ENCODE measurements at places on chromosomes 3 and 15.

GRCh38 chr15:79431636-79432344 lies at the start of gene MINAR1:
Gene MINAR1, plus strand, starts transcription at chr15:79432336. Its CDS starts 23,812 bp downstream, at chr15:79456148.
- DNase-seq, result peak; percentile 53

GRCh38 chr15:84899750-84900149 lies 15.3 kb downstream of the SLC28A1 start:
- DNase-seq, result no peak

- no peak for DNase-seq
Measured at GRCh38 chr3:161351330-161351729, 20.0 kb downstream of the SPTSSB start.

- DNase-seq, result no peak
Measured at GRCh38 chr15:69323893-69324430, 25.2 kb downstream of the PAQR5 start.

- DNase-seq, result no peak
Measured at GRCh38 chr3:129607391-129608068, 1.1 kb upstream of the PLXND1 start.

GRCh38 chr3:87207460-87207859 lies 19.6 kb upstream of the CHMP2B start:
- peak; percentile 57 for DNase-seq

GRCh38 chr3:64188810-64189560 lies 36.3 kb downstream of the PRICKLE2 start:
- DNase-seq, result peak; percentile 96

- no peak for DNase-seq
Measured at GRCh38 chr3:52925405-52926313, 28.3 kb upstream of the STIMATE start.

DNA sequence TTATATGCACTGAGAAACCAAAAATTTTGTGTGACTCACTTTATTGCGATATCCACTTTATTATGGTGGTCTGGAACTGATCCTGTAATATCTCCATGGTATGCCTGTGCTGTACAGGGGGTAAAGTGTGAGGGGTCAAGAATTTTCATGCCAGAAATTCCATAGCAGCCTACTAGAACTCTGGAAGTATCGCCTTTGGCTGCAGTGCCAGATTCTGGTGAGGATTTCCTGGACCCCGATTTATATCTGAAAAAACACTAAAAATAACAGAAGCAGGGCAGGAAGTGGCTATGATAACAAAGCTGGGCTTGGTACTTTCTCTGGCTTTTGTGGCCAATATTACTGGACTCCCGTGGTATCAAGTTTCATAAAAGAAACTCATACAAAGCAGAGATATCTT lies 36.4 kb downstream of the CCDC80 start:
- DNase-seq, result peak; percentile 90

DNA sequence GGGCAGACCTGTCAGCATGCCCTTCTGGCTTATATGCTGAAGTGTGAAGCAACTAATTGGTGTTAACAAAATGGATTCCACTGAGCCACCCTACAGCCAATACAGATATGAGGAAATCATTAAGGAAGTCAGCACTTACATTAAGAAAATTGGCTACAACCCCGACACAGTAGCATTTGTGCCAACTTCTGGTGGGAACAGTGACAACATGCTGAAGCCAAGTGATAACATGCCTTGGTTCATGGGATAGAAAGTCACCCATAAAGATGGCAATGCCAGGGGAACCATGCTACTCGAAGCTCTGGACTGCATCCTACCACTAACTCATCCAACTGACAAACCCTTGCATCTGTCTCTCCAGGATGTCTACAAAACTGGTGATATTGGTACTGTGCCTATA lies 9.4 kb downstream of the PIK3CB start:
- DNase-seq, result no peak

DNA sequence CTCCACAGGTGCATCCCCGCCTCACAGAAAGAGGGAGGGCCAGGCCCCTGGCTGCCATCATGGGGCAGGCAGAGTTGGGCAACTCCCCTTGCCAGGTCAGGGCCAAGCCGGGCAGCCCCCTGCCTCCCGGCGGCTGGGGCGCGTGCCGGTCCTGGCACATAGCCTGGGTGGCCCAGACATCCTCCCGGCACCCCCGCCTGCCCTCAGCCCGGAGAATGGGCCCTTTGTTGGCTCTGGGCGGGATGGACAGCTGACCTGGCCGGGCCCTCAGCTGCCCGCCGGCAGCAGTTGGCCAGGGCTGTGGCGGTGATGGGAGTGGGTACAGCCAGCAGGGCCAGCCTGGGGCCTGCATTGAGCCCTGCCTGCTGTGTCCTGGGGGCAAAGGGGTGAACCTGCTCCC lies 16.5 kb downstream of the PLXNA1 start:
- no peak for DNase-seq

DNA sequence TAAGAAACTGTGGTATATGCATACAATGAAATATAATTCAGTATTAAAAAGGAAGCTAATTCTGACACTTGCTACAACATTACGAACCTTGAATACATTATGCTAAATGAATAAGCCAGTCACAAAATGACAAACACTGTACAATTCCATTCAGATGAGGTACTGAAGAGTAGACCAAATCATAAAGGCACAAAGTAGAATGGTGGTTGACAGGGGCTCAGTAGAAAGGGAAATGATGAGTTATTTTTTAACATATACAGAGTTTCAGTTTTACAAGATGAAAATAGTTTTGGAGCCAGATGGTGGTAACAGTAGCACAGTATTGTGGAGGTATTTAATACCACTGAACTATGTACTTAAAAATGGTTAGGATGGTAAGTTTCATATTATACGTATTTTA lies 254.6 kb upstream of the RBMS3 start:
- DNase-seq, result no peak

DNA sequence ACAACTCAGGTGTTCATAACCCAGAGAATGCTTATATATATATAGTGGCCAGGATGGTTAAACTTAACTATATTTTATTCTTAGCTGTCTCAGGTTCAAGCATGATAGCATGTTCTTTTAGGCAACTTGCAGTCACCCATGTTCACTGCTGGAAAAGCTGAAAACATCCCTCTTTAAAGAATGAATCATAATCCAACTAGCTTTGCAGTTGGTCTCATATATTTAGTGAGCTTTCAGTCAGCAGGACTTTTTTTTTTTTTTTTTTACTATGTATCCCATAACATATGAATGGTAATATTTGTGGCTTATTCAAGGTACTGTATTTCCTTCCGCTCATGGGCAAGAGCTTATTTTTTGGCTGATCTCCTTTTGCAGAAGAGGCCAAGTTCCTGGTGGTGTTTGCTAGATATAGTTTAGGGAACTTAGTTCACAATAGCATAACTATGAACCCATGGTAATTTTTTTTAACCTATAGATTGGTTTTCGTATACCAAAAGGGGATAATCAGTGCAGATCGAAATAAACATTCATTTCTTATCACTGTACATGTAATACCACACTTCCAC lies 77.6 kb downstream of the CMSS1 start:
- DNase-seq, result peak; percentile 45

- DNase-seq, result no peak
Measured at GRCh38 chr15:45133561-45133920, 3.7 kb downstream of the DUOX1 start.

GRCh38 chr3:115623044-115623868 lies at the start of gene GAP43:
Gene GAP43, plus strand, starts transcription at chr3:115623510. Its CDS starts 180 bp downstream, at chr3:115623690.
- peak; percentile 84 for DNase-seq

GRCh38 chr3:187836823-187837770 lies 91.8 kb upstream of the BCL6 start:
- no peak for DNase-seq

DNA sequence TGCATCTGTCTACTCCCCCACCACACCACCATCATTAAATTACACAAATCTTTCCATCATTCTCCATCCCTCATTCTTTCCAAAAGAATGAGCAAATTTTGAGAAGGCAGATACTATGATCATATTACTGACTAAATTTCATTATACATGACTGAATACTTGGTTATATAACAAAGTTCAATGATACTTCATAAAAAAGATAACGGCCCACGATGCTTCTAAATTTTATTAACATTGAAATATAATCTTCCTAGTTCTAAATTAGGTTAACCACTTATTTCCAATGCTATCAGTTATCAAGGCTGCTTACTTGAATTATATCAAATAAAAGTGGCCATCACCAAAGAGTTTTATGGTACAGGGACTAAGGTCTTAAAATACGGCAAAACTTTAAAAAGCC lies 13.5 kb downstream of the HERC1 start:
- no peak for DNase-seq

GRCh38 chr15:77831986-77832385 lies 199.3 kb upstream of the LINGO1 start:
- DNase-seq, result no peak
